ENCODE measurements at places on chromosomes 6 and 20.

DNA sequence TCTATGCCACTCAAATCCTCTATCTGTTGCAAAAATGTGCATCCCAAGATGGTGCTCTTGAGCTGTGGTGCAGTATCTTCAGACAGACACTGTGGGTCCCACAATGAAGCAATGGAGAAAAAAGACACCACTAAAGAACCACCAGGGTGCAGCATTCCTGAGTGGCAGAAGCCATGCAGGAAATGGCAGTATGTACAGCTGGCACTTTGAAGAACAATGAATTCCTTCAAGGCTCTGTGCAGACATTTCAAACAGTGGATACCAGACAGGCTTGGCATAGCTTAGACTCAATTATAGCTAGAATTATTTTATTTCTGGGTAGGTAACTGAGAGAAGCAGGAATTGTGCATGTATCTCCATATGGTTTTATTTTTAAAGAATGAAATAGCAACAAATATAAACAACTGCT is 24.0 kb upstream of the HDAC2 start:
- DNase-seq = peak; percentile 11

DNA sequence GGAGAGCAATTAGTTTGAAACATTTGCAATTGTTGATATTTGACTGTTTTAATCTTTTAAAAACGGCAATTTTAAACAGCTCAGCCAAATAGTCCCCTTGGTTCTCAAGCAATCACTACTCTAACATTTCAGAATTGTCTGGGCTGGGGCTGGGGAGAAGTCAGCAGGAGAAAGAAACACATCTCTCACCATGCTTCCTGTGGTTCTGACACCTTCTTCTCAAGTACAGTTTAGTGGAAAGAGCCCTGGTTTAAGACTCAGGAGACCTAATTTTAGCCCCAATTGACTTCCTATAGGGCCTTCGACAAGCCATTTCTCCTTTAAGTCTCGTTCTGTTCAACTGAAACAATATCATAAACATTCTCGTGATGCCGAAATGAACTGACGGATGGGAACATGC is 168.4 kb upstream of the CDYL start:
- DNase-seq = no peak

DNA sequence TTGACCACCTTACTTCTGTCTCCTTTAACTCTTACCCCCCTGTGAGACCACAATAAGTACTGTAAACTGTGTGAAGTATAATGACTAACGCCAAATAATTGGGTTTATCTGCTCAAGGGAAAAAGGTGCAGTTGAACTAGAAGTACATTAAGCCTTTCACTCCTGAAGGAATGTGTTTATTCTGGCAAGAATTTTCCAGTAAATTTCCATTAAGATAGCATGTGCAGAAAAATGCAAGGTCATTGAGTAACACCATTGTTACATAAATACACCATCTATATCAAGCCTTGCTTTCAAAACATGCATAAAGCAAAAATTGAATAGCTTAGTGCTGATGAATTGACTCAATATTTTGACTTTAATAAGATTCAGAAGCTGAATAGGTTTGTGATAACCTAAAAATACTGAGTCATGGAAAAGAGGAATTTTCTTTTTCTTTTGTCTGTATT is 65.4 kb downstream of the ARHGAP18 start:
- DNase-seq = no peak

GRCh38 chr20:58822149-58822548 is 28.6 kb downstream of the GNAS-AS1 start:
- no peak for DNase-seq

- DNase-seq = no peak
Observed at GRCh38 chr6:3363296-3364025, 93.4 kb downstream of the SLC22A23 start.
